Suppressor macrophage (primary cell): ENCODE measurements at places on chromosomes 2 and 18.

DNA sequence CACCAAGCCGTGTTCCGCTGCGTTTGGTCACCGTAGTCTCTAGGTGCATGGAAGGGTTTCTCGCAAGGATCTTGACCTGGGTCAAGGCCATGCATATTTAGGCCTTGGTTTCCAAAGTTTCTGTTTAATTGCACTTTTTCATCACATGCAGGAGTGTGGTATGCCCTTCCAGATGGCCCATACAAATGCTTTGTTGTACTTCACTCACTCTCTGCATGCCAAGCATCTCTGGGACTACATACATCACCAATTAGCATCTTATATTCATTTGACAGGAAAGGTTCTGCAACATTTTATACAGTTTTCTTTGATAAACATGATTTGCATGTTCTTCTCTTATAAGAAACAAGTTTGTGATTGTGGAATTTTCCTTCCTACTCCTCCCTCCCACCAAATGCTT, 132.8 kb upstream of the KLHL14 start:
- no peak for DNase-seq

GRCh38 chr2:20106746-20107145, 55.3 kb upstream of the LAPTM4A start:
- peak; percentile 63 for DNase-seq

GRCh38 chr2:200405599-200406298, 99.3 kb downstream of the SPATS2L start:
- peak; percentile 7 for DNase-seq

GRCh38 chr2:45102141-45102540, 92.9 kb upstream of the SIX2 start:
- no peak for DNase-seq

GRCh38 chr2:206558492-206558891, 83.8 kb upstream of the FAM237A start:
- no peak for DNase-seq

DNA sequence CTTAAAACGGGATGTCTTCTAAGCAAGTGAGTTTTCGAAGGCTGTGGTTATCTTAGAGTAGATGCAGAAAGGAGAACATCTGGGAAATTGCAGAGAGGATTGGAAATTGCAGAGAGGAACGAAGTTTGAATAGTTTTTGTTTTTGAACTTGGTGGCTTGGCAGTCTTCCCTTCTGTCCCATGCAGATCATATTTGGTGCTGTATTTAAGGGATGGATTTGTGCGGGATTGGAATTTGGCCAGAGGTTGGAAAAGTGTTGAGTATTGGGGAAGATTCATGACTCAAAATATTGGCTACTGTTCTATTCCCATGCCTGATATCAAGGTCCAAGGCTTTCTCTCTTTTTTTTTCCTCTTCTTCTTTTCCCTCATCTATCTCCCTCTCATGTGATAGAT, 18.2 kb downstream of the PTPRM start:
- DNase-seq: no peak

GRCh38 chr2:15494877-15495276, 66.3 kb downstream of the NBAS start:
- DNase-seq: no peak

GRCh38 chr2:105255979-105256378, 14.4 kb downstream of the GPR45 start:
- DNase-seq: no peak

DNA sequence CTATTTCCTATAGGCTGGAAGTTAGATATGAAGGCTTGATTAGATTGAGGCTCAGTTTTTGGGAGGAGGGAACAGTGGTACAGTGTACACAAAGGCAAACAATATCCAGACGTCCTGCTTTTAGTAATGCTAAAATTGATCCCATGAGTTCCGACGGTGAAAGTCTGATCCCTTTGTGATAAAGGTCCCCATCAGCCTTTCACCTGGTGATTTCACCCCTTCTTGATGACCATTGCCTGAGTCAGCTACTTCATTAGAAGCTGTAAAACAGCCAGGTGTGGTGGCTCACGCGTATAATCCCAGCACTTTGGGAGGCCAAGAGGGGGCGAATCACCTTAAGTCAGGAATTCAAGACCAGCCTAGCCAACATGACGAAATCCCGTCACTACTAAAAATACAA, 29.7 kb downstream of the TWSG1 start:
- DNase-seq: no peak

DNA sequence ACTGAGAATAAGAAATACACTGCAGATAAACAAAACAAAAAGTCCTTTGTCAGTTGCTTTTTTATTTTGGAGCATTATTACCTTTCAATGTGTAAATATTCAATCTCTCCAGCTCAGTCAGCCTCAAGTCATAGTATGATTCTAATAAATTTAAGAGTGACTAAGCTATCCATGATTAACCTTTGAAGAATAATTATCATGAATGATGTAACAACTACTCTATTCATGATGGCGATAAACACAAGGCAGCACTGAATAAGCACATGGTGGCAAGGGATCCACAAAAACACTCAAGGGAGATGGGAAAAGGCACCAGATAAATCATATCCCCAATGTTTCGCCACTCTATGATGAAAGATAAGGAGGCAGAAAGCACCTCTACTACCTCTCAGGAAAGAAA, 67.0 kb downstream of the MAP4K3 start:
- no peak for DNase-seq

- peak; percentile 77 for DNase-seq
Observed at GRCh38 chr2:25309402-25309801, 32.3 kb downstream of the DNMT3A start.

GRCh38 chr2:24731923-24732322, 61.3 kb downstream of the PTRHD1 start:
- no peak for DNase-seq

DNA sequence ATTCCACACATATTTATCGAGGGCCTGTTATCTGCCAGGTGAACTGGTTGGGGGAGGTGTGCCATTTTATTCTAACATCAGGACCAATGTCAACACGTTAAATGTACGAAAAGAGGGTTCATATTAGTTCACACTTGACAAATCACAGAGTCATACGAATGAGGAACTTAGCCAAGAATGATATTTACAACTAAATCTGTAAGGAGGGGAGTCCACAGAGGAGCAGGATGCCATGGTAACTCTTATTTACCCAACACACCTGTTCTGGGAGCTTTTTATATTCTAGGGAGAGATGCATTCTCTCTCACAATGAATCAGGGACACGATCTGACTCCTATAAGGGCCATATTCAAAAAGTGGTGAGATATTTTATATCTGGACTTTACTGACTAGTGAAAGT, 144.1 kb downstream of the CDC42EP3 start:
- DNase-seq: peak; percentile 46

- peak; percentile 58 for DNase-seq
Observed at GRCh38 chr2:42071791-42072190, 24.0 kb downstream of the PKDCC start.

- no peak for DNase-seq
Observed at GRCh38 chr2:95391641-95392310, 10.7 kb upstream of the FAHD2A start.

DNA sequence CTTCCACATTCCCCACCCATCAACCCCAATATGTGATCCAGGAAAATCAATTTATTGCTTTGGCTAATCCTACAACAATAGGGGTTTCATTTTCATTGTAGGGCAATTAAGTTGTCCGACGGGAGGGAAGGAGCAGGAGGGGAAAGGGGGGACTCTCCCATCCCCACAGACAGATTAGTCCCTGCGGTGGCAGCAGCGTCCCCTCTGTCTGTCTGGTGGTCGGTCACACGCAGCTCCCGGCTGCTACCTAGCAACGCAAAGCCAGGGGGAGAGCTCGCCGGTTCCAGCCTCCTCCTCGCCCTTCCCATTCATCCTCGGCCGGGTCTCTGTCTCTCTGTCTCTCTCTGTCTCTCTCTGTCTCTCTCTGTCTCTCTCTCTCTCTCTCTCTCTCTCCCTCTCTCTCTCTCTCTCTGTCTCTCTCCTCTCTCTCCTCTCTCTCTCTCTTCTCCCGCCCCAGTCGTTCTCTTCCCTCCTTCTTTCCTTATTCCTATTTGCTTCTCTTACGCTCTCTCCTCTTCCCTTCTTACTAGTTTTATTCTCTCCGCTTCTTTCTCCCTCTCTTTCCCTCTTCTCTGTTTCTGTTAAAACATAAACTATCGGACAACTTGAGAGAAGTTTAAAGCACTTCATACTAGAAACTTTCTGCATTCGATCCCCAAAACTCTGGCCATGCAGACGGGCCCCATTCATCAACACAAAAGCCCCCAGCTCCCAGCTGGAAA, 1.2 kb downstream of the LRP2 start:
- DNase-seq: no peak

GRCh38 chr2:120993661-120994060, 258.0 kb downstream of the GLI2 start:
- DNase-seq: no peak

DNA sequence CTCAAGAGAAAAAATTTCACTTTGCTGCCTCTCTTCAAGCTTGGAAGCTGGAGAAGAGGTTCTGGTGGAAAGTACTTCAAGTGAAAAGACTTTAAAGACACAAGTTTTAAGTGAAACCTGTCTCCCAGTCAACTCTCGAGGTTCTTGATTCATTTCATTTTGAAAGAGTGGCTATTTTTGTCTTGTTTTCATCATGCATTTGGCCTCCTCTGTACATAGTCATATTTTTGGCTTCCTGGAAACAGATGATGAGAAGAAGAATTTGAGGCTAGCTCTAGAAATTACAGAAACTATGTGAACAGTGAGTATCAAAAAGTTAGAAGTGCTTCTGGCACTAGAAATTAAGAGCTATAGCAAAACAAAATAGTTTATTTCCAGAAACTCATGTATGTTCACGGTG, 124.8 kb downstream of the DTNA start:
- no peak for DNase-seq

- no peak for DNase-seq
Observed at GRCh38 chr2:177547122-177547521, 154.5 kb downstream of the AGPS start.

DNA sequence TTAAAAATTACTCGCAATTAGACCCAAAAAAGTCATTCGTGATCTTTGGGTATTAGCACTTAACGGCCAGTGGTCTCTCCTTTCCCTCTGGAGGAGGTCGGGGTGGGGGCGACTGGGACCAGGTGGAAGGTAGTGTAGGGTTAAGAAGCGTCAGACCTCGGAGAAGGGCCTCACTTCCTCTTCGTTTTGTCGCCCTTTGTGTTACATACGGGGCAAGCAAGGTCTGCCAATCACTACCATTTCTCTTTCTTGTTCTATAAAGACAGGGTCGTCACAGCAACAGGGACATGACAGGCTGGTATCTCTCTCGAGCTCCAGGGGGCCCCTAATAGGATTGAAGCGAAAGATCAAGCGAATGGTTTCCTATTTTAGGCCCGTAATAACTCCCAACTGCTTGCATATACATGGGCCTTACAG, 136.6 kb downstream of the INSIG2 start:
- no peak for DNase-seq

- peak; percentile 67 for DNase-seq
Observed at GRCh38 chr2:36708041-36708741, 11.7 kb downstream of the VIT start.

DNA sequence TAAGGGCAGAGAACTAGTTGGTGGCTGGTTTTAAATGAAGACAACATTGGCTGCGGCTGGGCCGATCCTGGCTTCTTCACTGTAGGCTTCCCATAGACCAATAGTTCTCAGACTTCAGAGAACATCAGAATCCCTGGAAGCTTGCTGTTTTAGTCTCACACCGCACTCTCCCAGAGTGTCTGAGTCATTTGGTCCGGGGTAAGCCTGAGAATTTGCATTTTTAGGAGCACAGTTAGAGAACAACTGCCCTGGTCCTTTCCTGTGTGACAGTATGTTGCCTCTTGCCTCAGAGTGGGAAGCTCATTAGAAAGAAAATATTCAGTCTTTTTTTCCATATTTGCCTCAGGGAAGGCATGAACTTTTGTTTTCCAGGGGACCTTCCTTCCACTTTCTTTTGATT, 137.1 kb upstream of the GAREM1 start:
- no peak for DNase-seq

DNA sequence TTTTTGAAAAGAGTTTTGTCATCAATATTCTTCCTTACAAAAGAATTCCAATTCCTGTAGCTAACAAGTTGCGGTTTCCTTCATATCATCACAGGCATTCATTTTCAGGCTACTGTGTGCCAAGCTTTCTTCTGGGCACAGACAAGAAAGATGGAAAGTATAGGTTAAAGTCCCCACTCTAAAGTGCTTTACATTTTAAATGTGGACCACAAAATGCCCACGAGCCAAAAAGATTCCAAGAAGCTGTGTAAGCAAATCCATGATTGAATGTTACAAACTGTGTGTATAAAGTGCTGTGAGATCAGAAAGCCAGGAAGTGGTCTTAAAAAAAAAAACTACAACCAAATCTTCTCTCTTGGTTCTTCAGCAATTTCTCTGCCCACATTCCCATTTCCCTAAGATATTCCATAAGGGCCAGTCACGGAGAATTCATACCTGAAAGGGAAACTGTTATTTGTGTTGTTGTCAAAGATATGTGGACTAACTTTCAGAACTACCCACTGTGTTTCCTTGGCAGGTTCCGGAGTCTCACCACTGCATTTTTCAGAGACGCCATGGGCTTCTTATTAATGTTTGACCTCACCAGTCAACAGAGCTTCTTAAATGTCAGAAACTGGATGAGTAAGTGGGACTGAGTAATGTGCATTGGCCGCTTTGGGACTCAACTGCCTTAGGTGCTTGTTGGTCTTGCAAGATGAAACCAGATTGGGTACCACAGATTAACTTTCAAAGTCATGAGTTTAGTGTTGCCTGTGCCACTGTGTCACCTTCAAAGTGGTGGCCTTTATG, 55.7 kb downstream of the RAB27B start:
- DNase-seq: no peak

GRCh38 chr2:215425021-215425782, 10.7 kb downstream of the FN1 start:
- no peak for DNase-seq

DNA sequence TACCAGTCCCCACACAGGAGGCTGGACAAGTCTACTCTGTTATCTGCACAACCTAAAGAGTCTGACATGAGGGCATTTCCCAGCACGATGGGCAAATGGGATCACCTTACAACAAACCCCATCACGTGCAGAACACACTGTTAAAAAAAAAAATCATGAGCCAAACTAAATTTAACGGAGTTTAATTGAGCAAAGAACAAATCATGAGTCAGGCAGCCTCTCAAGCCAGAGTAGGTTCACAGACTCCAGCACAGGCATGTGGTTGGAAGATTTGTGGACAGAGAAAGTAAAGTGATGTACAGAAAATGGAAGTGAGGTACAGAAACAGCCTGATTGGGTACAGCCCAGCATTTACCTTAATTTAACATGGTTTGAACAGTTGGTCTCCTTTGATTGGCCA, 59.9 kb downstream of the KYNU start:
- no peak for DNase-seq

- DNase-seq: no peak
Observed at GRCh38 chr2:159926695-159927094, 128.7 kb upstream of the CD302 start.
